ENCODE measurements at places on chromosomes 3 and 15.

DNA sequence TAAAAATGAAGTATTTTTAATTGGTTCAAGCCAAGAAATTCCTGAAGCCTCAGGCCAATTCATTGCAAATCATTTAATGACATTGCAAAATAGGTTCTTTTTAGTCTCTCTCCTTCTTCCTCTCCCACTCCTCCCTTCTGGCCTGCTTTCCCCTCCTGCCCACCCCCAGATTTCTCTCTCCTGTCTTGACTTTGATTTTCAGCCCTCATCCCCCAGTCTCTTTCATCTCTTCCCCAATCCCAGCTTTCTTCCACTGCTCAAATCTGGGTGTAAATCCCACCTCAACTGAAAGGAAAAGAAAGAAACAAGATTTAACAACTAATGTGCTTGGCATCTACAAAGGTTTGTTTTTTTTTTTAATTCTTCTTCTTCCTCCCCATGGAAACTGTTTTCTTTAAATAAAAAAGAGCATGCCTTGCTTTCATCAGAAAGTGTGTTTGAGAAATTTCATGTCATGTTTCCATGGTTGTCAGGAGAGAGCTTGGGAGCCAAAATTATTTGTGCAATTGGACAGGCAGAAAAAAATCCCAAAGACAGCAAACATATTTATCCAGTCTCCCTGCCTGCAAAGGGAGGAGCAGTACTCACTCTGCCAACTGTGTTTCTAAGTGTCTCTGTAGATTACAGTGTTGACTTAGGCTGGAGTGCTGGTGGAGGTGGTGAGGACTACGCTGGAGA is 50.4 kb downstream of the BOC start:
- no peak for ATAC-seq

- no peak for ATAC-seq
Observed at GRCh38 chr3:61524933-61525332, 36.4 kb upstream of the PTPRG start.

DNA sequence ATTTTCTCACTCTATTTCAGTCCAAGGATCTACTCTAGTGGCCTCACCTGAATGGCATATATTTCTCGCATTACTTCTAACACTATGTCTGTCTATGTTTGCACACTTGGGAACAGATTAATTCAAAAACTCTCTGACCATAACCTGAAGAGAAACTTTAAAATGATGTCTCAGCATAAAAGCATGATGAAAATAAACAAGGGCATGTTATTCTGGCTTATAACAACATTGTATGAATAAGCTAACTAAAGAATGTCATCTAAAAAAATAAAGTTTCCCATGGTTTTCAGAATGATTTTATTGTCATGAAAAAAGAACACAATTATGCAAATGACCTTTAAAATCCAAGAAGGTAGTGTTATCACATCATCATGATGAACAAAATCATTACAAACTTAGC is 85.5 kb upstream of the ROBO2 start:
- no peak for ATAC-seq

DNA sequence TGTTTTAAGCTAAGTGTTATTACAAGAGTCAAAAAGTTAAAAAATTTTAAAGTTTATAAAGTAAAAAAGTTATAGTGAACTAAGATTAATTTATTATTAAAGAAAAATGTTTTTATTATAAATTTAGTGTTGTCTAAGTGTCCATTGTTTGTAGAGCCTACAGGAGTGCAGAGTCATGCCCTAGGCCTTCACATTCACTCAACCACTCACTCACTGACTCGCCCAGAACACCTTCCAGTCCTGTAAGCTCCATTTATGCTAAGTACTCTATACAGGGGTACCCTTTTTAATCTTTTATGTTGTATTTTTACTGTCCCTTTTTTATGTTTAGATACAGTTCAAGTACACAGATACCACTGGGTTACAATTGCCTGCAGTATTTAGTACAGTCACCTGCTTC is 37.2 kb downstream of the EEFSEC start:
- no peak for ATAC-seq

- ATAC-seq: peak; percentile 95
Observed at GRCh38 chr15:74906450-74907162, at the start of gene FAM219B. Gene FAM219B, minus strand, starts transcription at chr15:74906851. Its CDS starts 51 bp downstream, at chr15:74906800.

GRCh38 chr3:138347960-138348753 is at the start of gene MRAS:
Gene MRAS, plus strand, starts transcription at chr3:138348579. Its CDS starts 24,305 bp downstream, at chr3:138372884.
- ATAC-seq: peak; percentile 77

- peak; percentile 57 for ATAC-seq
Observed at GRCh38 chr3:129606636-129607390, at the start of gene PLXND1. Gene PLXND1, minus strand, starts transcription at chr3:129606676. Its CDS starts 37 bp downstream, at chr3:129606639.

GRCh38 chr15:85838655-85839054 is 43.9 kb upstream of the KLHL25 start:
- ATAC-seq: no peak

DNA sequence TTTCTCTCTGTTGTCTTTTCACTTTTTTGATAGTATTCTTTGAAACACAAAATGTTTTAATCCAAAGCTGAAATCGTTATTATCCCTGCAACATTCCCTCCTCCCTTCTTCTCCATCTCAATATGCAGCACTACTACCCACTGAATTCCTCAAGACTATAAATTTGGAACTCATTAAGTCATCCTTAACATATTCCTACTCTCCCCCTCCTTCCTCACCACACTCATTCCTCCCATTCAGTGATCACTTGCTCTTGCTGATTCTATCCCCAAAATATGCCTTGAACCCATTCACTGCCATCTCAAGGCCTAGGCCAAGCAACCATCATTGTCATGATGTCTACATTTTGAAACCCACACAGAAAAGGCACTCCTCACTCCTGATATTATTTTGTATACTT is 2.4 kb upstream of the PIK3R4 start:
- ATAC-seq: no peak

GRCh38 chr15:38624244-38625205 is 59.9 kb upstream of the RASGRP1 start:
- no peak for ATAC-seq

DNA sequence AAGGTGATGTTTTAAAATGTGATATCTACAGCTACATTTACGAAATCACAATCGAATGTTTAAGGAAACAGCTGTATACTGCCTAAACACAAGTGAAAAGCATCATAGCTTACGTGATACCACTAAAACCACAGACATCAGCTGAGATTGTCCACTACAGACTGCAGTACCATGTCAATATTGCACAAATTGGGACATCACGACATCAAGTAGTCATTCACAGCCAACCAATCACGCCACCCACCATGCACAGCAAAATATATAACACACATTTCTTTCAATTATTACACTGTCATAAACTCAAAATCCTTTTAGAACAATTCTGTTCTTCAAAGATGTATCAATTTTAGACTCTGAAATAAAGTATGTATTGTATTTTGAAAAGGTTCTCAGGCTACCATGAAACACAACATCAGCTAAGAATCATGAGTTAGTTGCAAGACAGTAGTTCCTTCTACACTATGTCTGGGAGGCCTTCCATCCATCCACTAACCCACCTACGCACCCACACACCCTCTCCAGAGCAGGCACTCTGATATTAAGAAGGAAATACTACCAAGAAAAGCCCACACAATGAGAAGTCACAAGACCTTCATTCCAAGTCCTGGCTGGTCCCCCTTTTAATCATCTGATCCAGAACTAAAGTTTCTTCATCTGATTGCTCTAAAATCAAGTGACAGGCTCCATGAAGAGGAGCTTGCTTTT is 3.1 kb downstream of the DMXL2 start:
- no peak for ATAC-seq

- no peak for ATAC-seq
Observed at GRCh38 chr15:99511866-99512661, 53.7 kb upstream of the MEF2A start.

DNA sequence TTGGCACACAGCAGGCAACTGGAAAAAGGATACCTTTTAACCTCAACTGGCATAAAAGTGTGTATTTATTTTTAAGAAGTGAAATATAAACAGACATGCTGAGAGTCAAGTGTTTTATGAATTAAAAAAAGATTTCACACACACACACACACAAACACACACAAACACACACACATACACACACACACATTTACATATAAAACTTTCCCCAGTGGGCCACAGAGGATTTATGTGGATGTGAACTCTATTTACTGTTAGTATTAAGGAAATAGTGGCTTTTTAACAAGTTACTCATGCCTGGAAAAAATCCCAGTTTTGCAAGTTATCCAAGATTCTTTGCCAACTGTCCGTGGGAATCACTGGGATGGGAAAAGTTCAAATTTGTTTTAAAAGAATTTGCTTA is 725.9 kb upstream of the NR2F2 start:
- ATAC-seq: no peak

DNA sequence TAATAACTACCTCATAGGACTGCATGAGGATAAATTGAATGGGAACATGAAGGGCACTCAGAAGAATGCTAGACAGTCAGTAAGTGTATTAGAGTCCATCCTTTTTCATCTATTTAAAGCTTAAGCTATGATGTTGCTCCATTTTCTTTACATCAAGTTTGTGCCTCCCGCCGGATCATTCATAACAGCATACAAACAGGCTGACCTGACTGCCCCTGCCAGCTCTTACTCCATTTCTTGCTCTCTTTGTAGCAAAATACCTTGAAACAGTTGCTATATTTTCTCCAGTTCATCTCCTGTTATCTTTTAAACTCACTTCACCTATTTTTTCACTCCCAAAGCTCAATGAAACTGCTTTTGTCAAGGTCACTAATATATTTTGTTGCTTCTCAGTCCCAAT is 315.6 kb upstream of the ALCAM start:
- ATAC-seq: no peak

DNA sequence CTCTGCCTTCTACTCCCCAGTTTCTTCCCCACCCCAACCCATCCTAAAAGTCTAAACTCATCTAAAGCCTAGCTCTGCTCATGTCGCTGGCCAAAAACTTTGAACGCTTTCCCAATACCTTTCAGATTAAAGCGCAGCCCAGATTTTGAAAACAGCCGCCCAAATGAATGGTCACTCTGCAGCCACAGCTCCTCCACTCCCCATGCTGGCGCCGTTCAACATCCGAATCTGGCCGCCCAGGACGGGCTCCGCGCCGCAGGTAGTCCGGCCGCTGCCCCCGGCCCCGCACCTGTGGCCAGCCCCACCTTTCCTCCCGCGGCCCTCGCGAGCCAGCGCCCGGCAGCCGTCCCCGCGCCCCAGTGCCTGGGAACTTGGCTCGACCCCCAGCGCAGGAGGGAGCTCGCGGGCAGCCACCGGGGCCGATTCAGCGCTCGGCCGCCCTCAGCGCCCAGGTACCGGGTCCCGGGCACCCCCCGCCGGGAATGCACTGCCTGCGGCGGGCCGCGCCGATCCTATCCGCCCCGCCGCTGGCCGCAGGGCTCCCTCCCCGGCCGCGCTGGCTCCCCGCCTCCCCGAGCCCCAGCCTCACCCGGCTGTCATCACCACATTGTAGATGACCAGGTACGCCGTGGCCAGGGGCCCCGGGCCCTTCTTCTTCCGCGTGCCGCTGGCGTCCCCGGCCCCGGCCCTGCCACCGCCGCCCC is 417 bp downstream of the HACD2 start:
- ATAC-seq: peak; percentile 45

DNA sequence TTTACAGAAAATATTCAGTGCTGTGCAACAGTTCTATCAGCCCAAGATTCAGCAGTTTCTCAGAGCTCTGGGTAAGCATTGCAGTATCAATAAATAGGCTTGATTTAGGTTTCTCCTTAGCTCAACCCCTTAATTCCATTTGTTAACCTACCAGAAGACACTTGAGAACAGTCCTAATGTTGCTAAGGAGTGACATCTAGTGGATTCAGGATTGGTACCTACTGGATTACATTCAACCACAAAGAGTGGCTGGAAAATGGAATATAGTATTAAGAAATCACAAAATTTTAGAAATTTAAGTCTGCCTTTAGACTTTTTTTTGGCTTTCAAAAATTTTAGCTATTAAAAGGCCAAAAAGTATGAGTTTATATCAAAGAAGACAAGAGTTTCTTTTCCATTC is 34.7 kb downstream of the POLG start:
- ATAC-seq: no peak

- peak; percentile 51 for ATAC-seq
Observed at GRCh38 chr3:188446014-188446413, 292.1 kb downstream of the LPP start.

DNA sequence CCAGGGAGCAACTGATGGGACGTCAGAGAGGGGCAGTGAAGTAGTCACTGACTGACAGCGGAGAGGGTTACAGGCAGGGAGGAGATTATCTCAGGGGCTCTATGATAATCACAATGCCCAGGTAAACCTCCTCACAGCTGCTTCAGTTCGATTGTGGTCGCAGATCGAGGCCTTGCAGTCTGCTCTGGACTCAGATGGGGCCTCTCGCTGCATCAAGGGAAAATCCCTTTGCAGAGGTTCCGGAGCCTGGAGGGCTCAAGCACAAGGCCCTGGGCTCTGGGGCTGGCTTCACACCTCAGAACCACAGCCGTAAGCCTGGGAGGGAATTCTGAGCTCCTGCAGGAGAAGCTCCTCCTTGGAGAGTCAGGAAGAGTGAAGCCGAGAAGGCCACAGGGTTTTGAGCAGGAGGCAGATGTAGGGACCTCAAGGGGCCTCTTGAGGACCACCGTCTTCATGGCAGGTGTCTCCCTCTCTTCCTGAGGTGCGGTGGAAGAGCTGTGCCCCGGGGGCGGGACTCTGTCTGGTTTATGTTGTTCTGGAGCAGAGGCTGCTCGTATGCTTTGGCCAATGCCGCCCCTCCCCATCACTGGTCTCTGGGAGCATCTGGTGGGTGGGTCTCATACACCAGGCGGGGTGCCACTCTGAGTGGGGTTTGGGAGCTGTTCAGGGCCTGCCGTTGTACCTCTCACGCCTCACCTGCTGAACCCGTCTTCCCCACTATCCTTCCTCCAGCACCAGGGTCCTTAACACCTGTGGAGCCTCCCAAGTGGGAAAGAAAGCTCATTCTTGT is 19.5 kb upstream of the SNRPA1 start:
- no peak for ATAC-seq

DNA sequence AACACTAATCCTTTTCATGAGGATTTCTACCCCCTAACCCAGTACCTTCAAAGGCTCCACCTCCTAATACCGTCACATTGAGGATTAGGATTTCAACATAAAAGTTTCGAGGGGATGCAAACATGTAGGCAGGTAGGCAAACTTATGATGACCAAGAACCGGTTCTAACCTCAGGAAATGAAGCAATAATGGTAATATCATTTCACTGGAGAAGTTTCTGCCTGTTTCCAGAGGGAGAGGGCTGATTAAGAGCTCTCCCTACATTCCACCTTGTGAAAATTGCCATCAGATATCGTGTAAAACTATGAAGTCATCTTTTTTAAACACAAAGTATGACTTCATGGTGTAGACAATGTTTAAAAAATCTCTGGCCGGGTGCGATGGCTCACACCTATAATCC is 31.6 kb downstream of the NKIRAS1 start:
- ATAC-seq: no peak
